ENCODE measurements at places on chromosomes 5 and 9.

DNA sequence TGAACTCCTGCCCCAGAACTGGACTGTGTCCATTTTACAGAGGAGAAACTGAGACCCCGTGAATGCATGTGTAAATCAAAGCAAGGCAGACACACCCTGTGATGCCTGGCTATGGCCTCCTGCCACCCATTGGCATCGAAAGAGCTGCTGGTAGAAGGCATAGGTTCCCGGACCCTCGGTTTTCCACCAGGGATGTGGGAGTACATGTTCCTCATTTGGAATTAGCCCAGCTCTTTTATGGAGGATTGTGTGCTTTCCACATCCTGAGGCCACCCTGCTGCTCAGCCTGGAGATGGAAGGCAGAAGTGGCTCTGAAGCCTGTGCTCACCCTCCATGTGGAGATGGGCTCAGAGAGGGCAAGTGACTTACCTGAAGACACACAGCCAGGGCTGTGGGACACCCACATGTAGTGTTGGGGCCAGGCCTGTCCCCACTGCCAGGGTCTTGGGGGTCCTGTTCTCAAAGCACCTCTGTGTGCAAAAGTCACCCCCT, 2.8 kb downstream of the SUSD3 start:
- DNase-seq: no peak

GRCh38 chr5:27619982-27620381, 581.6 kb upstream of the CDH9 start:
- no peak for DNase-seq

GRCh38 chr9:15400281-15400941, 22.3 kb upstream of the SNAPC3 start:
- DNase-seq: no peak

DNA sequence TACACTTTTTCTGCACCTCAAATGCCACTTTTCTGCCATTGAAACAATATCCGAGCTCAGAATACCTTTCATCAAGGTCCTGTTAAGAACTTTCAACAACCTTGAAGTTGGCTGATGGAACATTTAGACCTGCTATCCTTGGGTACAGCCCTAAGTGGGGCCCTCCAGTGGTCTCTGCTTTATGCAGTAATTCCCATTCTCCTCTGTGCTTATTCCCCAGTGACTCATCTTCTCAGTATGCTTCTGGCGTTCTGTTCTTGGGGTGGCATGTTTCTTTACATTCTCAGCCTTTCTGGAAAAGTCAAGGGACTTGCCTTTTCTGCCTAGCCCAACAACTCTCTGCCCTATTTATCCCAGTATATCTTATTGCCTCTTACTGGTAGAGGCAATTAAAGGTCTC, 7.1 kb downstream of the ANP32B start:
- DNase-seq: no peak

DNA sequence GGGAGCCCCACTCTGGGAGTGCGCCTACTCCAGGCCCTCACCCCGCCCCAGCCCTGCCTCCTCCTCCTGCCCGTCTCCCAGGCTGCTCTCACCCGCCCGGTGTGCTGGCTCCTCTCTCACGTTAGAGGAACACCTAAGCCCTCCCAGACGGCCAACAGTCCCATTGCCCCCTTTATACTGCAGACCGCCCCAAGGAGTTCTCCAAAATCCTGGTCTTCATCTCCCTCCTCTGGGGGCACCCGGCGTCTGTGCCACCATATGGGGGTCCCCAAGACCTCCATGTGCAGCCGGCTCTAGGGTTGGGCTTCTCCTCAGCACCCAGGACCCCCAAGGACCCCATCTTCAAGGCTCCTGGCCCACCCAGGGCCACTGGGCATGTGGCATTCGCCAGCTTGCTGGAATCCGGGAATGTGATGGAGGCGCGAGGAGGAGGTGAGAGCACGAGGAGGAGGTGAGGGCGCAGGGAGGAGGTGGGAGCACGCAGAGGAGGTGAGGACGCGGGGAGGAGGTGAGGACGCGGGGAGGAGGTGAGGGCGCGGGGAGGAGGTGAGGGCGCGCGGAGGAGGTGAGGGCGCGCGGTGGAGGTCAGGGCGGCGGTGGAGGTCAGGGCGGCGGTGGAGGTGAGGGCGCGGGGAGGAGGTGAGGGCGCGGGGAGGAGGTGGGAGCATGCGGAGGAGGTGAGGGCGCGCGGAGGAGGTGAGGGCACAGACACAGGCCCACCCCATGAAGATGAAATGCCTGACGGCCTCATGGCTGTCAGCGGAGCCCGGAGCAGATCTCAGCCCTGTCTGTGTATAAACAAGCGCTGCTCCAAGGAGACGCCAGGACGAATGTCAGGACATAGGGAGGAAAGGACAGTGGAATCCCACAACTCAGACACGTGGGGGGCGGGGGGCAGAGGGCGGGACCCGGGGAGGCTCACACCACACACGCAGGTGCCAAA, 41.2 kb downstream of the EXD3 start:
- no peak for DNase-seq

DNA sequence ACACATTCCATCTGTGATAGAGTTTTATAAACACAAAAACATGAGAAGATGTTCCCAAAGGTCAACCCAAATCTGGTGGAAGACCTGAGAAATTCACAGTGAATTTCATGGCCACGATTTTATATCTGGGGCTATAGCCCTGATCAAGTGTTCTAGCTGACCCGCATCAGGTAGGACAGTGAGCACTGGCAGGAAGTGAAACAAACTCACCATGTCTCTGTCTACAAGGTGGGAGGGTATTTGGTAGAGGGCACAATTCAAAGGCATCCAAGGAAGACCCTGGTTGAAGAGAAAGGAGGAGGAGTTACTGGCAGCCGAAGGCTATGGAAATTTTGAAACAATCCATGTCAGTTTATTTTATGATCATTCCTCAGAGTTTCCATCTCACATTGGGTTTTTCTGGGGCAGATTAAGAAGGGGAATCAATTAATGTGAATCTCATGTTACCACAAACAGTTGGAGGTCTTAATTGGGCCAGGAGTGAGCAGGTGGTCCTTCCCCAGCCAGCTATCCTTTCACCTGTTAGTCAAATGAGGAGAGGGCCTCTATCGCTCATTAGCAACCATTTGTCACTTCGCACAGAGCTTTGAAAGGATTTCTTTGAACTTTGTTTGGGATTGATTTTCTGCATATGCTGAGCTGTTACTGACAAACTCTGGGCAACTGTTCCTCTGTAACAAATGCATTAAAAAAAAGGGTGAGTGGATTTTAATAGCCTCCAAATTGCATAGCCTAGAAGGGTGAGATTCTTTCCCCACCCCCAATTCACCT, 612.0 kb upstream of the CLINT1 start:
- DNase-seq: no peak

GRCh38 chr9:116951588-116952435, 264.7 kb downstream of the TRIM32 start:
- DNase-seq: no peak

DNA sequence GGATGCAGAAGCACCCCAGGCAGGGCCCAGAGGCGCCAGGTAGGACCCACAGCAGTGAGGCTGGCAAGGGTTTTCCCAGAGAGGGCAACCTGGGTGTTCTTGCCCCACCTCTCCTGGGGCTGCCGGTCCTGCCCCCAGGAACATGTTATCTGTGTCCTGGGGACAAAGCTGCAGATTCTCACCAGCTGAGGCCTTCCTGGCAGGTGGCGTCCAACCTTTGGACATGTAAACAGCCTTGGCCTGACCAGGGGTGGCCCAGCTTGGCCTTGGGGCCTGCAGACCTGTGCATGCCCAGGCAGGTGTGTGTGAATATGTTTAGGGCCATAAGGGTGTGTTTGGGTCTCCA, 101.8 kb upstream of the LARP1 start:
- no peak for DNase-seq

DNA sequence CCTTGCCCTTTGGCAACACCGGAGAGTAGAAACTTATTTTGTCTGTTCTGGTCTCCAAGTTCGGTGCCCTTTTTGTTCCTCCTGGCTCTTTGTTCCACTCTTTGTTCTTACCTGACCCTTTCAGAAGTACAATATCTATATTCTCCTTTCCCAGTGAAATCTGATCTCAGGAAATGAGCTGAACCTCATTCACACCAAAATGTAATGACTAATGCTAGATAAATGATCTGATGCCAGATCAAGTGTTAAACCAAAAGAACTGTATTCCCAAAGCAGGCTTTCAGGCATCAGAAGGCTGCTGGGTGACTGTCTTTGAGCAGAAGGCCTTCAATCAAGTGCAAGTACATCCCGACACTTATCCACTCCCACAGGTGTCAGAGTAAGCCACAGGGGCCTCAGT, 156.4 kb downstream of the SPOCK1 start:
- no peak for DNase-seq

DNA sequence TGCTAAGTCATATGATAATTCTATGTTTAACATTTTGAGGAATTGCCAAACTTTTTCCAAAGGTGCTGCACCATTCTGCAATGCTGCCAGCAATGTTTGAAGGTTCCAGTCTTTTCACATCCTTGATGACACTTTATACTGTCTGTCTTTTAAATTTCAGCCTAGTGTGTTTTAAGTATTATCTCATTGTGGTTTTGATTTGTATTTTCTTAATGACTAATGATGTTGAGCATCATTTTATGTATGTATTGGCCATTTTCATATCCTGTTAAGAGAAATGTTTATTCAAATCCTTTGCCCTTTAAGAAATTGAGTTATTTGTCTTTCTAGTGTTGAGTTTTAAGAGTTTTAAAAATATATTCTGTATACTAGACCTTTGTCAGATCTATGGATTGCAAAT, 5.0 kb upstream of the TEX48 start:
- DNase-seq: no peak

DNA sequence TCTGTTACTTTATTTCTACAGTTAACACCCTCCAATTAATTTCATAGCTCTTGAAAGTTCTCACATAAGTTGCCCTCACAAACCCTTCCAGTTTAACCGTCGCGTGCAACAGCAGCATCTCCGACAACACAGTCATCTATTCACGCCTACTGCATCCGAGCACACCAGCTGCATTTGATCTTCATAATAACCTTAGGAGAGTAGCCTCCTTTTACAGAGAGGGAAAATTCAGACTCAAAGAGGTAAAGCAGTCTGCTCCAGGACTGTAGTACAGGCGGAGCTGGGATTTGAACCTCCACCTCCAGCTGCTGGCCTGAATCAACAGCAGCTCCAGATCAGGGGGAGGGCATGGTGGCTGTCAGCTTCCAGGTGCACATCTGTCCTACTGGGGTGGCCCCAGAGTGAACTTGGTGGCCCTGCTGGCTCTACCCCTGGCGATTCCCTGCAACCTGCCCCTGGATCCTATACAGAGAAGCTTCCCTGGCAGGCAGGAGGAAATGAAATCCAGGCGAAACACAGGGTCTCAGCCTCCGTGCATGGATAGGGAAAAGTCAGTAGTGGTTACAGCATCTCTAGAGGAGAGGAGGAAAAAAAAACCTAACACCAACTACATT, 71.6 kb upstream of the UNC5A start:
- DNase-seq: no peak

DNA sequence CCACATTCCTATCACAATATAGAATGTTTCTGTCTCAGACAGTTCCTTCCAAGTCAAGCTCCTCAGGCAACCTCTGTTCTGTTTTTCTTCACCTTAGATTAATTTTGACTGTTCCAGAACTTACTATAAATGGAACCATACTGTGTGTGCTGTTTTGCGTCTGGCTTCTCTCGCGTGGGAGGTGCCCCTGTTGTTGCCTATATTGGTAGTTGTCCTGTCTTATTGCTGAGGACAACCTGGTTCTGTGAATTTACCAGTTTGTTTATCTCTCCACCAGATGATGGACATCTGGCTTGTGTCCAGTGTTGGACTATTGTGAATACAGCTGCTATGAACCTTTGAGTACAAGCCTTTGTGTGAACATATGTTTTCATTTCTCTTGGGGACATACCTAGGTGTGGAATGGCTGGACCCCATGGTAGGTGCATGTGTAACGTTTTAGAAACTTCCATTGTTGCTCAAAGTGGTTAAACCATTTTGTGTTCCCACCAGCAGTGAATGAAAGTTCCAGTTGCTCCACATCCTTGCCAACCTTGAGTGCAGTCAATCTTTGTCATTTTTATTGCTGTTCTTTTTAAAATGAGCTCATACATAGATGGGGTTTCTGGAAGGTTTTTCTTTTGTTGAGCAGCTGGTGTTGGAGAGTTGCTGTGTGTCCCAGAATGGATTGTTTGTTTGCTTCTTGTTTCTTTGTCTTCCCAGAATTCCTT, 18.1 kb downstream of the HMCN2 start:
- no peak for DNase-seq
